AG10803 (cell line): ENCODE measurements at places on chromosomes 3 and 15.

GRCh38 chr3:176274161-176274560, 923.1 kb downstream of the TBL1XR1 start:
- DNase-seq: no peak

DNA sequence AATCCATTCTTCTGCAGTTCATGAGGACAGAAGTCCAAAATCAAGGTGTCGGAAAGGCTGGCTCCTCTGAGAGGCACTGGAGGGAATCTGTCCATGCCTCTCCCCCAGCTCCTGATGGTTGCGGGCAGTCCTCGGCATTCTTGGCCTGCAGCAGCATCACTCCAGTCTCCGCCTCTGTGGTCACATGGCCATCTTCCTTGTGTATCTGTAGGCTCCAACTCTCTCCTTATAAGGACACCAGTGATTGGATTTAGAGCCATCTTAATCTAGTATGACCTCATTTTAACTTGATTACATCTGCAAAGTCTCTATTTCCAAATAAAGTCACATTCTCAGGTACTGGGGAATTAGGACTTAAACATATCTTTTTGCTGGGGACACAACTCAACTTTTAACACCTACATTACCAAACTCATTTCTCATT, 56.0 kb upstream of the FLNB start:
- peak; percentile 88 for DNase-seq

- no peak for DNase-seq
These were observed 521.7 kb downstream of the MAGI1 start for GRCh38 chr3:65516998-65517397.

- peak; percentile 53 for DNase-seq
These were observed 51.7 kb upstream of the SMAD3 start for GRCh38 chr15:67013696-67014095.

- DNase-seq: no peak
These were observed 3.5 kb upstream of the P2RY14 start for GRCh38 chr3:151281671-151282324.

DNA sequence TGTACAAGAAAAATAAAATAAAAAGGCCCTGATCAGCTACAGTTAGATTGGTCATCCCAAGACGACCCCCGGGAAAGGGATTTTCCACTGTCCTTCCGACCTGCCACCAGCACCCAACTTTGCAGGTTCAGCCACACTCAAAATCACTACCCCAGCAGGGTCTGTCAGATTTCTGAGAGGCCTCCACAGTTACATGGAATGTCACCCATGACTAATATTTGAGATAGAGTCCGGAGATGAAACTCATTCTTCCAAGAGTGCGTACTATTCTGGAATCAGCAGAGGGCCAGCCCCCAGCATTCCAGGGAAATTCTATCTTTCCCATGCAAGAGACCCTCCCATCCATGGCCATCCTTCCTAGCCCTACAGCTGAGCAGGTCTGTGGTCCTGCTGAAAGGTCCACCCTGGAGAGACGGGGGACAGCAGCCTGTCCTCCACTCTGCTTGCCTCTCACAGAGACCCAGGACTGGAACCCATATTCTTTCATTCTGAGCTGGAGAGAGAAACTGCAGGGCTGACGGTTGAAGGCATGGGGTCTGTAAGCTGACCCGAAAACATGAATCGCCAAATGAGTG, 5.8 kb downstream of the LIPC start:
- no peak for DNase-seq

- no peak for DNase-seq
These were observed 48.3 kb downstream of the PRTG start for GRCh38 chr15:55694652-55695150.

GRCh38 chr15:56295433-56295832, 51.8 kb upstream of the RFX7 start:
- no peak for DNase-seq

- no peak for DNase-seq
These were observed 129.9 kb downstream of the ATP10A start for GRCh38 chr15:25733036-25733855.

DNA sequence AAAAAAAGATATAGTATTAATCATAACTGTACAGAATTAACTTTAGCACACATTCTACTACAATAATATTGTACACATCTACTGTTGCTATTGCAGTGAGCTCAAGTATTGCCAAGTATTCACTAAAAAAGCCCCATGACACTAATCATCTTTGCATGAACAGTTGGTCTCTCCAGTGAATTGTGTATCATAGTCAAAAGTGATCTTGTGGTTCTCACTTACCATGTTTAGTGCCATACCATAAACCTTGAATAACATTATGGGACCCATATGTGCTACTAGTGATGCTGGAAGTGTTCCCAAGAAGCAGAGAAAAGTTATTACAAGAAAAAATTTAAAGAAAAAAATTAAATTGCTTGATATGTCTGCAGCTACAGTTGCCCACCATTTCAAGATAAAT, 177.1 kb downstream of the PCCB start:
- no peak for DNase-seq

DNA sequence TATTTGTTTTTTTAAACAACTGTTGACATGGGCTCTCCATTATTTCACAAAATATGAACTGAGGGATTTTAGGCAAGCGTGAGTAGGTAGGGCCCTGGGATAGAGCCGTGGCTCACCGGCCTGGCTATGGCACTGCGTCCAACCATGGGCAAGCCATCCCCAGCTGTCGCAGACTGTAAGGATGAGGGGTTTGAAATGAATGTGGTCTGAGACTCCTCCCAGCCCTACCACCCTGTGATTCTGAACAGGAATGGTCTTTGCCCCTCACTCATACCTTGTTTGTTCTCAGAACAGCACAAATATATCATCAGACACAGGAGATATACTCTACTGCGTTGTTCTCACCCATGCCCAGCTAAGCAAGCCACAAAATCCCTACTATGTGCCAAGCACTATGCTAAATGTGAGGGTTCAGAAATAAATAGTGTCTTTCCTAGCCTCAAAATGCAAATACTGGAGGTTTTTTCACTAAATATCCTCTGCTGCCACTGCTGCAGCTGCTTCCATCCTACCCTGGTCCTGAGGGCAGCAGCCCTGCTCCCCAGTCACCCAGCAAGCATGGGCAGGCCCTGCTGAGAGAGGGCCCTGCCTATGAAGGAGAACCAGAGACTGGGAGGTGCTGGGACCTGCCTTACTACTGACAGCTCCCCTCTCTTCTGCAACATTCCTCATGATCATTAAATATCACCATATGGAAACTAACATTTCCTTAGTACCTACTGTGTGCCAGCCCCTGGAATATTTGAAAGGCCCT, 102.8 kb downstream of the XXYLT1 start:
- no peak for DNase-seq

DNA sequence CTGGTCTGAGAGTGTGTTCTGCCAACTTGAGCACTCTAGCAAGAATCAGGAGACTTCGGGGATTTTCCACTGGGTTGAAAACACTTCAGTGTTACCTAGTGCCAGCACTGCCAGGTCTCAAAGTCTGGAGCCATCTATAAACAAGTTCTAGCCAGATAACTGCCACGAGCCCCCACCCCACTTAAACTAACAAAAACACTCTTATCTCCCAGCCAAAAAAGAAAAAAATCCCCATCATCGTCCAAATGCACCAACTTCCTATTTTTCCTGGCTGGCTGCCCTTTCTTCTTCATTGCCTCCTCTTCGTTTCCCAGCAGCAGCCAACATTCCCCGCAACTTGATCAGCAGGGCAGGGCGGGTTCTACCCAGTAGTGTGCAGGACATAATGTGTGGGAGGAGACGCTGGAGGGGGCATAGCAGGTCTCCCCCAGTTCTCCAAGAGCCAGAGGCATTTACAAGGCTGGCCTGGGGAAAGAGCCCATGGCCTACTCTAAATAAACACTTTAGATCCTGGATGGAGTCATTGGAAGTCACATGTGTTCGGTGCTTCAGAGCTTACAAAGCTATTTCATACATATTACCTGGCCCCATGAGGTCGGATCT, 29.5 kb downstream of the C2CD4B start:
- no peak for DNase-seq

- no peak for DNase-seq
These were observed 12.8 kb downstream of the ADPGK start for GRCh38 chr15:72770673-72771328.

- DNase-seq: no peak
These were observed 12.2 kb downstream of the H1-8 start for GRCh38 chr3:129555153-129555550.

- no peak for DNase-seq
These were observed 11.1 kb upstream of the TSPAN3 start for GRCh38 chr15:77081971-77082370.
